IPS DF 19.7 (cell line): ENCODE measurements at places on chromosomes 3 and 15.

DNA sequence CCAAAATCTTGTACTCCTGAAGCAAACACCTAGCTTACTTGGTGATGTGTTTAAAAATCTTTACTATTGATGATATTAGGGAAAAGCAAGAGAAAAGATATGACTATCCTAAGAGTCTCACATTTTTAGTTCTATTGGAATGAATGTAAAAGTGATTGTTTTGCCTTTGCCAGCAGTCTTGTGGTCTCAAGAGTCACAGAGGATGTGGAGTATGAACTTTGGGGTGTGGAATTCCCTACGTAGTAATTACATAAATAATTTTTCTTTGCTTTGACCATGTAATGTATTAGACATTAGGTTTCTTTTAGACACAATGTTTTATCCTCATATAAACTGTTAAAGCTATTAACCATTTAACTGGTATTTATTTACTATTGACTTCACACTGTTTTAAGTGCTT is 387.6 kb downstream of the NAALADL2 start:
- no peak for DNase-seq

- no peak for DNase-seq
These were observed 159.9 kb upstream of the SLC2A2 start for GRCh38 chr3:171186383-171186782.

DNA sequence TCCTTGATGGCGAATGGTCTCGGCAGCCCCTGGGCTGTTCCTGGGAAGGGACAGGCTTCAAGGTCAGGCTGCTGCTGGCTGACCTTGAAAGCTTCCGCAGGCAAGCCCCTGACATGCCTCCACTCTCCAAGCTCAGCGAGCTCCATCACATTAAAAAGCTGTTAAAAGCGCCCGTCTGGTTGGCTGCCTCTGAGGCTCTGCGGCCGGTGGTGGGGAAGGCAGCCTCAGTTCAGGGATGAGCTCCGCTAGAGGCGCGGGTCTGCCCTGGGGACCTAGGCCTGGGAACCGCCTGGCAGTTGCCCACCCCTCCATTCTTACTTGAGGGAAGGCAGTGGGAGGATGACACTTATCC is 103.8 kb downstream of the LINGO1 start:
- DNase-seq = no peak

DNA sequence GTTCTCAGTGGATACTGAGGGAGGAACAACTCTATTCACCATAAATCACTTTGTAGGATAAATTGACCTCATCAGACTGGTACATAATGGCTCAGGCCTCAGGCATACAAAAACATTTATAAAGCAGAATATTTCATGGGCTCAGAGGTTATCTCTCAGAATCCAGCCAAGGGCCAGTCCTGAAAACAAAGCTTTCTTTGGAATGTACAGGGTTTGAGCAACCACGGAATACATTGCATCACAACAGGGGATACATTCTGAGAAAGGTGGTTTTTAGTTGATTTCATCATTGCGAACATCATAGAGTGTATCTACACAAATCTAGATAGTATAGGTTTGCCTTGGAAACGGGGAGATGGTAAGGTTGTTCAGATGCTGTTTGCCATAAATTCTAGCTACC is 33.4 kb upstream of the CTDSPL2 start:
- DNase-seq = no peak

DNA sequence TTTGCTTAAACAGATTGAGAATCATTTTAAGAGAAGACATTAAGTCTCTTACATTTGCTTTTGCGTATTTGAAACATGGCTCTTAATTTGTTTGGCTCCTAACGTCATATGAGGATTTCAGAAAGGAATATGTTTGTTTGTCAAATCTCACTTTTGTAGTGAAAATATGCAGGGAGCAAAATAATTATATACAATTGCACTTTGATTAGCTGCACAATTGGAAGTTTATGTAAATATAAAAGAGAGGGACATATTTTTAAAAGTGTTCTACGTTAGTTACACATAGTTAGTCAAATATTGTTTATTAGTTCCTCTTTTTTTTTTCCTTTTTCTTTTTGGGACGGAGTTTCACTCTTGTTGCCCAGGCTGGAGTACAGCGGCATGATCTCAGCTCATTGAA is 42.7 kb upstream of the GOLIM4 start:
- DNase-seq = no peak

- no peak for DNase-seq
These were observed 233.2 kb downstream of the RPLP1 start for GRCh38 chr15:69685512-69686452.

DNA sequence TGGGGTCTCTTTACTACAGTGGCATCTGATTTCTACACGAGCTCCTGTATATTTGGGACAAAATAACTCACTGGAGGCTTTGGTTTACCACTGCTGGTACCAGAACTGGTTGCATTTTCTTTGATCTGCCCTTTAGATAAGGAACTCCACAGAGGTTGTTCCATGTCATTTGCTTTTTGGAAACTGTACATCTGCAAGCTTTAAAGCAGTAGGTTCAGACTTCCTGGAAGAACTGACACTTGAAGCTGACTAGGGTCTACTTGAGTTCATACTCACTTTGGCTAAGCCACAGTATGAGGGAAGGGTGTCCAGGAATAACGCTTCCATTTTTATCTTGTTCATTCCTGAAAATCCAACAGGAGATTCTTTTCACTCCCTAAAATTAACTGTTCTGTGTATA is 86.4 kb downstream of the WWTR1 start:
- DNase-seq = no peak

DNA sequence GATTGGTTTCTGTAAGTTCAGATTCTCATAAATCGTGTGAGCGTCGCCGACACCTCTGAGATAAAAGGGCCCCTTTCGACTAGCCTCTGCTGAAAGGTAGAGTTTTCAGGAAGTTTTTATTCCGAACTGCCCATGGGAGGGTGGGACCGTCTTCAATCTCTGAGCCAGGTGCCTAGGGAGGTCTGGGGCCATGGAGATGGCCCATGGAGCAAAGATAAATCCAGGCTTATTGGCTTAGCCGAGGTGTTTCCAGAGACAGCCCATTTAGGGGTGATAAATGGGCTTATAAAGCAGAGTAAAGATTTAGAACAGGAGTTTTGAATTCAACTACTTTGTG is 442 bp downstream of the QTRT2 start:
- DNase-seq = no peak

DNA sequence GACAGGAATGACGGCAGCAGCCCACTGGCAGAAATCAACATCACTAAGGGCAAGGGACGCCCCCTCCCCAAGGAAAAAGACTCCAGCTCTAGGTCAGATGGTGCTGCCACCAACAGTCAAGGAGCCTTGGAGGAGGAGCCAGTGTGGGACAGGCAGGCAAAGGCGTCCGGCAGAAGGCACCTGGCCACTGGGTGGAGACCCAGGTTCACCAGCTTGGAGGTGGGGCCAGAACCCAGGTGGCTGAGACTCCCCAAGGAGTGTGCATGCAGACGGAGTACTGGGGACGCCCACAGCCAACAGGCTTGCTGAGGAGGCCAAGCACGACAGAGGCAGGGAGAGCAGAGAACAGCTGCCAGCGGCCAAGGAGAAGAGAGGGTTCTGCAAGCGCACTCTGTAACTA is 35.2 kb downstream of the PTPN23 start:
- DNase-seq = no peak

GRCh38 chr3:41290736-41291135 is 91.4 kb downstream of the CTNNB1 start:
- no peak for DNase-seq

DNA sequence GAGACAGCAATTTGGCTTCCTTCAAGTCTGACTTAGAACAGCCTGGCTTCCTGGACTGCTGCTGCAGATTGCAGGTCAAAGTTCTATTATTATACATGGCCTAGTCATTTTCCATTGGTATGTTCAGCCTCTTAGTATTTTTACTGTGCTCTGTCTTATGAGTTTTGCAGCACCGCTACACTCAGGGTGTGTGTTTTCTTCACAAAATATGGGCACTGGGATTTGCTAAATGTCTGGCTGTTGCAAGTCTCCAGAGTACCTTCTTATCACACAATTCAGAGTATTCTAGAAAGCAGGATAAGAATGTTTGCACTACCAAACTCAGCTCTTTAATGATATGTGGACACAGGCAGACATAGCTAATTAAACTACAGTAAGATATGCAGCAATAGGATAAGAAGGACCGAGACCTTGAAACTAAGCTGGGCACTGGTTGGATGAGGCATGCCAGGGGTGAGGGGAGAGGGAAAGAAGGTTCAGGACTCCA is 203.0 kb upstream of the PDZRN3 start:
- no peak for DNase-seq
